ENCODE measurements at places on chromosomes 5 and 9.
A peak's percentile ranks its signal among the peaks of the same experiment; 100 is the strongest.

- DNase-seq, result no peak
Measured at GRCh38 chr5:51986733-51987132, 603.5 kb downstream of the ISL1 start.

GRCh38 chr9:117703537-117703936 lies 666 bp upstream of the TLR4 start:
- no peak for DNase-seq

DNA sequence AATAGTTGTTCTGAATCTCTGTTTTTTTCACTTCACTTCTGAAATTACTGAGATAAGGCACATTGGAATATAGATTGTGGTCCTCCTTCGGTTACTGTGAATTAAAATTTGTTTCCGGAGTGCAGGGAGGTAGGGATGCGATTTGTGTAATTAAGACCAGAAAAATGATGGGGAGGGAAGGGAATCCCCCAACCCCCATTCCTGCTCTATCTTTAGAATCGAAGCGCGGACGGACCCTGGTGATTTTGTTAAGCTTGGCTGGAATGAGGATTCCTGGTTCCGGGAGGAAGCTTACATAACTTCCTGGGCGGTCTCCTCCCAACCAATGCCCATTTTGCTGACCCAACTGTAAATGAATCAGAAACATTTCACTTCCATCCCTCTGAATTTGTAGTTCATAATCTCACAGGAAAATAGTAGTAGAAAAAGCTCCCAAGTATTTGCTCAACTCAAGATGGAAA lies 220.1 kb upstream of the MSX2 start:
- peak; percentile 34 for DNase-seq

DNA sequence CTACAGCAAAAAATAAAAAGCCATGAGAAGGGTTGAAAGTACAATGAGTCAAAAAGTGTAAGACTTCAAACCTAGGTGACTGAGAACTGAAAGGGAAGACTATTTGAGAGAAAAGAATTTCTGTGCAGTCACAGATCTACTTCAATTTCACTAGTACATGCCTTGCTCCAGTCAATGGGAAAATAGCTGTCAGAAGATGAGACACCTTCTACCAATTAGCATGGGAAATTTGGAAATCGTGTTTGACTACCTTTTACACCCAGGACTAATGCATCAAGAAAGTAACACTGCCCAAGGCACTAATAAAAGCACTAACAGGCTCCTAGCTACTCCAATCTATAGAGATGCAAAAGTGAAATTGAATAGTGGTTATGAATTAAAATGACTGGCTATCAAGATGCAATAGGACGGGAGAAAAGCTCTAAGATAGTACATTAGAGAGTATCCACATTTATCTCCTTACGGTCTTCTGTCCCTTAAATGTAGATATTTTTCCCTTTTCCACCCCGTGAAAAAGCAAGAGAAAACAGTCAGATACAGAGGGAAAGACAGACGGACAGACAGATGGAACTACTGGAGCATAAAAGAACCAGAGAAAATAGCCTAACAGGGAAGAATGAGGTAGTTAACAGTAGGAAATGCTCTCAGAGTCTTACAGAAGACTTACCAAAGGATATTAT lies 15.2 kb downstream of the ERP44 start:
- no peak for DNase-seq

GRCh38 chr9:37911271-37911681 lies 7.3 kb upstream of the SLC25A51 start:
- no peak for DNase-seq

- DNase-seq, result no peak
Measured at GRCh38 chr9:133049043-133049442, 12.7 kb upstream of the CEL start.

DNA sequence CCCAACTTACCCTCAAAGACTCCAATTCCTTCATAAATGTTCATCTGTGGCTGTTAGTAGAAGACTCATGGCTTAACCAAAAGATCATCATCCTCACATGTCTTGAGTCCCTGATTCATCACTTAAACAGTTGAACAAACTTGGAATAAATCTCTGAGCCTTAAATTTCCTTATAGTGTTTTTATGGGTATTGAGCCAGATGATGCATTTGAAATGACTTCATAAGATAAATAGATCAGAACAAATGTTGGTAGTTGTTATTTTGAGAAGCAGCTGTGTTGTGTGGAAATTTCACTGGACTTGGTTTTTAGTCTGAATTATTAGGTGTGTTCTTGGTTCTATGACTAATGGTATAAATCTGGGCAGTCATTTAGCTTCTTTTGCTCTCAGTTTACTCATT lies 236.2 kb downstream of the NNT start:
- no peak for DNase-seq

DNA sequence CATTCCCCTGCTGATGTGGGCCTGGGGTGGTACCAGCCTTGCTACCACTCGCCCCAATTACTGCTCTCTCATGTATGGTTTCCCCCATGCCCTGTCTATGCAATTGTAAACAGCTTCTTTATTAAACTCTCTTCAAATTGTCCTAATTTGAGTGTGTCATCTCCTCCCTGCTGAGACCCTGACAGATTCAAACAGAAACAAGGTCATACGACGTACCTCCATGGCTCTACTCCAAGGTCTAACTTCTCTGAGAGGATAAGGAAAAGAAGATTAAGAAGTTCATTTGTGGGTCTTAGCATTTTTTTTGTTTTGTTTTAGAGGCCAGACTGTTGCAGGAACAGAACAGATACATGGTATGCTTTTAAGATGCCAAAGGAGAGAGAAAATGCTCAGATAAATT lies 38.0 kb downstream of the ABITRAM start:
- DNase-seq, result no peak

- DNase-seq, result no peak
Measured at GRCh38 chr5:168844016-168844921, 265.1 kb upstream of the PANK3 start.

DNA sequence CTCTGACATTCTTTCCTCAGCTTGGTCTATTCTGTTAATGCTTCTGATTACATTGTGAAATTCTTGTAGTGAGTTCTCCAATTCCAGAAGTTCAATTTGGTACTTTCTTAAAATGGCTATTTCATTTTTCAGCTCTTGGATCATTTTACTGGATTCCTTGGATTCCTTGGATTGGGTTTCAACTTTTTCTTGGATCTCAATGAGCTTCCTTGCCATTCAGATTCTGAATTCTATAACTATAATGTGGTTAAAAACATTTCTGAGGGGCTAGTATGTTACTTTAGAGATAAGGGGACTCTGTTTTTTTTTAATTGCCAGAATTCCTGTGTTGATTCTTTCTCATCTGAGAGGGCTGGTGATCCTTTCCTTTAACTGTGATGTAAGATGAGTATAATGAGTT lies 136.4 kb downstream of the MCTP1 start:
- no peak for DNase-seq

GRCh38 chr5:54460181-54460919 lies 4.9 kb downstream of the HSPB3 start:
- DNase-seq, result no peak

GRCh38 chr5:76099756-76100155 lies 16.6 kb downstream of the SV2C start:
- no peak for DNase-seq

DNA sequence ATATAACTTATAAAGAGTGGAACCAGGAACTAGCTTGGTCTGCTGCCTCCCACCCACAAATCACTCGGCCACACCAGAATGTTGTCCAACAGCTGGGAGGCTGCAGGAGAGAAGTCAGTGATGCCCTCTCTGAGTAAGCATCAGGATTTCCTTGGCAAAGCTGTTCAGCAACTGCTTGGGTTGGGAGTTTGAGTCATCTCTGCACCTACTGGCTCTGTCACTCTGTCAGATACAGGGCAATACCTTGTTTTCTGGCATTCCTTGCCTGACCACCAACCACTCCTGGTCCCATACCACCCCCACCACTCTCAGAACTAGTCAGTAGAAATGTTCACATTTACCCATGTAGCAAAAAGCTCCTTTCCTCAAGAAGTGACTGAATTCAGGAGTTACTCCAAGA lies 36.8 kb upstream of the GCNT4 start:
- no peak for DNase-seq

DNA sequence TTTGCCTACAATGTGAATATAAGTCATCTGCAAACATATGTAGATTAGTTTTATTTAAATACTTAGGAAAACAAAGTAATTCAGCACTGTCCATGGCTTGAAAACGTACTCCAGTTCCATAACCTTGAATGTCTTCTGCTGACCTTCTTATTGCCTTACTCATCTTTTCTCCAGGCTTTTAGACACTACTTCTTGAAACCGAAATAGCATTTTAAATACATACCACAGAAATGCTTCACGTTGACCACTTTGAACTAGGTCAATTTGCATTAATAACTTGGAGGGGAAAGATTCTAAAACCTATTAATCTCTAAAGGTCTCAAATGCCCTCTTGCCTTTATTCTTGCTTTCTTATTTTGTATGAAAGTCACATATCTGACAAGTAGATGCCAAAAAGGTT lies 995.4 kb upstream of the ACO1 start:
- DNase-seq, result no peak

- DNase-seq, result no peak
Measured at GRCh38 chr9:136362450-136362784, 1.1 kb downstream of the DNLZ start.

DNA sequence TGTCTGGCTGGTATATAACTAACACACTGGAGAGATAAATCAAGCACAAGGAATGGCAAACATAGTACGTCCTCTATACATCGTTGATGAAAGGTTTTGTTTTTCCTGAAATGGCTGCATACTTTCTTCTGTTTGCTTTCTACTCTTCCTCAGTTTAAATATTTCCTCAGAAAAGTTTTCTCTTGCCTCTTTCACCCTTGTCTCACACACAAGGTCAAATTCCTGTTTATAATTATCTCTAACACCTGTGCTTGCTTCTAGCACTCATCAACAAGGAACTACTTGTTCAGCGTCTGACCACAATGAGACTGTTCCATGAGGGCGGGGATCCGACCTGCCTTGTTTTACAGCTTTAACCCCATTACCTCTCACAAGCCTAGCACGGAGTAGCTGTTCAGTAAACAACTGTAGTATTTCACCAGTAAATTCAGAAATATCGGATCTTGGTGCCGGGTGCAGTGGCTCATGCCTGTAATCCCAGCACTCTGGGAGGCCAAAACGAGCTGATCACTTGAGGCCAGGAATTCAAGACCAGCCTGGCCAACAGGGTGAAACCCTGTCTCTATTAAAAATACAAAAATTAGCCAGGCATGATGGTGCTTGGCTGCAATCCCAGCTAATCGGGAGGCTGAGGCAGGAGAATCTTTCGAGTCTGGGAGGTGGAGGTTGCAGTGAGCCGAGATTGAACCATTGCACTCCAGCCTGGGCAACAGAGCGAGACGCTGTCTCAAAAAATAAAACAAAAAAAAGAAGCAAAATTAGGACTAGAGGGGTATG lies 37.0 kb downstream of the NR6A1 start:
- no peak for DNase-seq

DNA sequence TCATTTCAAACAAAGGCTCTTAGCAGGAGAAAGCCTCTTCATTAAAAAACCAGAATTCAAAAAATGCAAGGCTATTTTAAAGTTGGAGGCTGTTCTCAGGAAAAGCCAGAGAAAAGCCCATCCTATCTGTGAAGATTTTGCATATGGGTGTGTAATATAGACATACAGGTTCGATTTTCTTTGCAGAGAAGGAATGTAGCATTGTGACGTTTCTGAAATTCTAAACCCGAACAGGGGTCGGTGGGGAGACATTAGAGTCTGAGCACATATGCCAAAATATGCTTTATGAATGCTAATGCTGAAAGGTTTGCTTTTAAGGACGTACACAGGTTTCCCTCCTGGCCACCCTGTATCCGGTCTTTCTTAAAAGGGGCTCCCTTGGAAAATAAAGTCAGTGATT lies 363.1 kb upstream of the PAPPA start:
- DNase-seq, result no peak

- DNase-seq, result no peak
Measured at GRCh38 chr5:89353837-89354551, 471.0 kb upstream of the MEF2C start.

DNA sequence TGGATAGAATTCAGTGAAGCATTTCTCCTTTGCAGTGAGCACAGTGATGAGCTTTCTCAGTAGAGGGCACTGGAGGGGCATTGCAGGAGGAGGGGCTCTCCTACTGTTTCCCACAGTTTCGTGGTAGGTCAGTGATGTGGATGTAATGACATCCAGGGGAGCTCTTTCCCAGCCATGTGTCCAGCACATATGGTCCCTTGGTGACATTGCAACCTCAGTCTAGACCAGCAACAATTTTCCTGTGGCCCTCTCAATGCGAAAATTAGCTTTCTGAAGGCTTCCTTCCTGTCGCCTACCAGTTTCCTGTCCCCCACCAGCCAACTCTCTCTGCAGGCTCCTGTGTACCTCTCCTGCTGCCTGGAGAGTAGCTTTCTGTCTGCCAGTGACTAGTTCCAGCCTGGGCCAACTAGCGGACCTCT lies 6.9 kb upstream of the PDCL start:
- DNase-seq, result no peak

Data from NCI-H1417 (cell line).